ENCODE measurements at places on chromosomes 12 and 14. TPM values are rescaled to one million over a fixed set of nuclear protein-coding genes. Genes with fewer than 3 reads are reported as not detected.

ABCD2 gene
- 0.46 TPM for polyA plus RNA-seq

P2RX7 gene
- 4.8 TPM for polyA plus RNA-seq

DNAH10 gene
- polyA plus RNA-seq, result 0.75 TPM

HOXC12 gene
- polyA plus RNA-seq, result not detected

KRT71 gene
- polyA plus RNA-seq, result not detected

ANO4 gene
- 9.0 TPM for polyA plus RNA-seq

PAX9 gene
- 2.8 TPM for polyA plus RNA-seq

DHRS7 gene
- polyA plus RNA-seq, result 127 TPM

LRRC9 gene
- 1.0 TPM for polyA plus RNA-seq

VRTN gene
- polyA plus RNA-seq, result not detected

PTPRO gene
- polyA plus RNA-seq, result 16.0 TPM

NANOG gene
- not detected for polyA plus RNA-seq

POTEG gene
- polyA plus RNA-seq, result not detected

GPX2 gene
- polyA plus RNA-seq, result 23.8 TPM

BCL2L2 gene
- 35.7 TPM for polyA plus RNA-seq

FAM186B gene
- polyA plus RNA-seq, result 0.15 TPM

CCDC175 gene
- not detected for polyA plus RNA-seq

TAS2R8 gene
- not detected for polyA plus RNA-seq

AMHR2 gene
- polyA plus RNA-seq, result not detected

BORCS5 gene
- polyA plus RNA-seq, result 29.7 TPM

FSCB gene
- not detected for polyA plus RNA-seq

TMCC3 gene
- polyA plus RNA-seq, result 8.4 TPM

ZNF410 gene
- polyA plus RNA-seq, result 47.7 TPM

SOX5 gene
- 2.7 TPM for polyA plus RNA-seq

CCDC184 gene
- 8.9 TPM for polyA plus RNA-seq

PRH2 gene
- not detected for polyA plus RNA-seq

All from brain (organoid and tissue), 16 donors.